ENCODE measurements at places on chromosomes 11 and 22.

- DNase-seq = no peak
These were observed 26.0 kb downstream of the ZNRF3 start for GRCh38 chr22:28909375-28909774.

GRCh38 chr11:27642954-27643353, 57.3 kb downstream of the BDNF start:
- DNase-seq = no peak

GRCh38 chr22:50502096-50502495, 5.4 kb downstream of the LMF2 start:
- no peak for DNase-seq

GRCh38 chr11:71467164-71467563, 14.2 kb downstream of the NADSYN1 start:
- no peak for DNase-seq

DNA sequence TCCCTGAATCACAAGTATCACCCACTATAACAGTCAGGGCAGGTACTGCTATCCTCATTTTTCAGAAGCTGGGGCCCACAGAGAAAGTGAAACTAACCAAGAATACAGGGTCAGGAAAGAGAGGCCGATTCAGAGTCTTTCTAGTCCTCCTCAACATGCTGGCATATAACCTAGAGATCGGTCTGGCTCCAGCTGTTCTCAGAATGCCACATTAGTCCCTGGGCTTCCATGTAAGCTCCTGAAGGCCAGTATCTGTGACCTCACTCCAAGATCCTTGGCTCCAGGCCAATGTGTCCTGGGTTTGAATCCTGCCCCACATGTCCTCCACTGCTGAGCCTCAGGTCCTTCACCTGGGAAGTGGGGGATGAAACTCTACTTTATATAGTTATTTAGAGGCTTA, 50.4 kb downstream of the TENM4 start:
- DNase-seq = no peak

GRCh38 chr11:7050191-7050590, 29.9 kb downstream of the NLRP14 start:
- DNase-seq = no peak

Measured in activated CD4-positive, alpha-beta T cell treated with anti-CD3 and anti-CD28 coated beads, Interleukin-2, amount 50 U/mL, for 1 hour (primary cell).